ENCODE measurements at places on chromosomes 7 and 10. TPM values are rescaled to one million over a fixed set of nuclear protein-coding genes. Genes with fewer than 3 reads are reported as not detected.

The HYAL4 gene
- total RNA-seq, result not detected

The AKR1C4 gene
- total RNA-seq, result not detected

The ACTL6B gene
- 58.7 TPM for total RNA-seq

The PRR15 gene
- not detected for total RNA-seq

The PNLIPRP2 gene
- not detected for total RNA-seq

The ANXA8L1 gene
- total RNA-seq, result not detected

Data from cerebellum (tissue), 4 donors.